ENCODE measurements at places on chromosomes 3 and 15. TPM values are rescaled to one million over a fixed set of nuclear protein-coding genes. Genes with fewer than 3 reads are reported as not detected.

ATP13A4 gene
- not detected for total RNA-seq

SYNPR gene
- total RNA-seq = not detected

SCAMP2 gene
- total RNA-seq = 60.5 TPM

ZNF619 gene
- 2.0 TPM for total RNA-seq

FRMD5 gene
- total RNA-seq = 4.6 TPM

LIPC gene
- total RNA-seq = not detected

PEX11A gene
- 7.3 TPM for total RNA-seq

IL17RB gene
- total RNA-seq = 0.92 TPM

ZPLD1 gene
- total RNA-seq = 0.08 TPM

NPAP1 gene
- not detected for total RNA-seq

SERINC4 gene
- total RNA-seq = 0.10 TPM

Measured in A549 treated with RU486 at 1 μM for 4 hours (cell line).